ENCODE measurements at places on chromosomes 6 and 20. TPM values are rescaled to one million over a fixed set of nuclear protein-coding genes. Genes with fewer than 3 reads are reported as not detected.

- peak within 1 kb of the TSS; percentile 87 for H3K4me3 ChIP-seq
- no peak within 1 kb of the TSS for H3K27ac ChIP-seq
- H3K4me1 ChIP-seq, result peaks cover 17% of the 10 kb centered on the region
- no peaks in the 10 kb centered on the region for H3K27me3 ChIP-seq
Measured at GRCh38 chr20:36154700-36155628, at the start of gene EPB41L1. EPB41L1 (plus strand) TSS chr20:36154740; CDS start chr20:36173778, 19,038 bp downstream.

ACTL10 gene
- 2.8 TPM for total RNA-seq

DNA sequence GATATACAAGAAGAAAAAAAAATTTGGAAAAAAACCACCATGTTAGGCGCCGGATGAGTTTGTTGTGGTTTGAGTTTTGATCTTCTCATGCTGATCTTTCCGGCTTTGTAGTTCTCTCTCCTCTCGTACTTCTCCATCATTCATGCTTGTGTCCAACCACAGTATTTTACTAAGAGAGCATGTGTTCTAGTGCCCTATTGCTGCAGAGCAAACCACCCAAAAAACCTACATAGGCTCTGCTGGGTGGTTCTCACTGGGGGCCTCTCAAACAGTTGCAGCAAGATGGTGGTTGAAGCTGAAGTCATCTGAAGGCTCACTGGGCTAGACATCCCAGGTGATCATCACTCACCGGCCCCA lies 404.2 kb downstream of the PLCB1 start:
- H3K4me3 ChIP-seq, result no peak overlapping the region
- H3K4me1 ChIP-seq, result no peaks in the 10 kb centered on the region
- H3K27me3 ChIP-seq, result peaks cover 33% of the 10 kb centered on the region
- H3K27ac ChIP-seq, result no peak overlapping the region
- no peak for DNase-seq

GRCh38 chr6:140437619-140438345 lies 1063.3 kb upstream of the CITED2 start:
- no peaks in the 10 kb centered on the region for H3K27me3 ChIP-seq
- H3K4me3 ChIP-seq, result no peak overlapping the region
- no peak overlapping the region for H3K27ac ChIP-seq

DNA sequence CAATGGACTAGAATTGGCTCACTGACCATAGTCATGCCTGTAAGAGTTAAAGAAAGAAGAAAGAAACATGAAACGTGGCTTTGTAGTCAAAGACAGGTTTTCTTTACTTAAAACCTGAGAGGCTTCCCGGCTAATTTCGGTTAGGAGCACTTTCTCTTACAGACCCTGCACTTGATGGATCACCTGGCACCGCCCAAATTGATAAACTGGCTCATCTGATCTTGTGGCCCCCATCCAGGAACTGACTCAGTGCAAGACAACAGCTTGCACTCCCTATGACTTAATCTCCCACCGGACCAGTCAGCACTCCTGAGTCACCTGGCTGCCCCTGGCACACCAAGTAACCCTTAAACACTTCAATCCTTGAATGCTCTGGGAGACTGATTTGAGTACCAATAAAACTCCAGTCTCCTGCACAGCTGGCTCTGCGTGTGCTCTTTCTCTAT lies 12.3 kb downstream of the TMEM14B start:
- peak; percentile 95 for DNase-seq
- H3K4me1 ChIP-seq, result peaks cover 29% of the 10 kb centered on the region
- peak overlapping the region; percentile 76 for H3K27ac ChIP-seq
- no peaks in the 10 kb centered on the region for H3K27me3 ChIP-seq
- H3K36me3 ChIP-seq, result peaks cover 35% of the 10 kb centered on the region

DNA sequence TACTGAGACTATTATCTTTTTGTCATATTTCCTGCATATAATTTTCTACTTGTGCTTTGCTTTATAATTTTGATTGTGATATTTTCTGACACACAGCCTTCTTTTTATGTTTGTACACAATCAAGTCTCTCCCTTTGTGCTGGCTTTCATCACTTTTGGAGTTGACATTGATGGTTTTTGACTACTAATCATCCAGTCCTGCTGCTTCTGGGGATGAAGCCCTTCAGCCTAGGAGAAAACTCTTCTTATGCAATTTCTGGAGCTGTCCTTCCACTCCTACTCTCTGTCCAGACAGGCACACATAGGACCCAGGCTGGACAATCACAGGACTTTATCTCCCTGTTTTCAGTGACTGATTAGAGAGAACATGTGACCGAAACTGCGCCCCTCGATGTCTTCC lies 515.0 kb downstream of the KIF16B start:
- H3K4me1 ChIP-seq, result peaks cover 18% of the 10 kb centered on the region
- no peak for DNase-seq
- H3K36me3 ChIP-seq, result no peaks in the 10 kb centered on the region
- no peak overlapping the region for H3K4me3 ChIP-seq
- no peaks in the 10 kb centered on the region for H3K27me3 ChIP-seq

GRCh38 chr6:144695858-144696533 lies 410.9 kb downstream of the UTRN start:
- no peaks in the 10 kb centered on the region for H3K27me3 ChIP-seq
- no peak for DNase-seq
- H3K27ac ChIP-seq, result no peak overlapping the region
- no peak overlapping the region for H3K4me3 ChIP-seq
- peaks cover 13% of the 10 kb centered on the region for H3K4me1 ChIP-seq

GRCh38 chr6:63440057-63440456 lies 120.3 kb upstream of the LGSN start:
- no peaks in the 10 kb centered on the region for H3K4me1 ChIP-seq
- no peaks in the 10 kb centered on the region for H3K27me3 ChIP-seq
- no peak for DNase-seq
- H3K27ac ChIP-seq, result no peak overlapping the region
- H3K36me3 ChIP-seq, result no peaks in the 10 kb centered on the region
- H3K4me3 ChIP-seq, result no peak overlapping the region

DNA sequence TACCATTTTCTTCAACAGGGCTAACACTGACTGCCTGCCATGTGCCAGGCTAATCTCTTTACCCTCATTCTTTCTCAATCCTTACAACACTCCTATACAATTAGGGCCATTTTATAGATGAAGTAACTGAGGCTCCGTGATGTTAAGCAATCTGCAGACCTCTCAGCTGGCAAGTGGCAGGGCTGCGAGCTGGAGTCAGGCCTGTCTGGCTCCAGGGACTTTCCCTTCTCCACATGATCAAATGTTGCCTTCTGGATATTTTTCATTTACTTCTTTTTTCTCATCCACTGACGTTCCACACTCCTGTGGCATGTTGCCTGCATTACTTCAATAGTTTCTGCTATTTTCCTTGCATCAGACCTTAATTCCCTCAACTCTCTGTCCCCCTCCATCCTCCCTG lies 55.2 kb upstream of the TAGAP start:
- H3K36me3 ChIP-seq, result no peaks in the 10 kb centered on the region
- no peaks in the 10 kb centered on the region for H3K4me1 ChIP-seq
- no peak overlapping the region for H3K4me3 ChIP-seq
- no peaks in the 10 kb centered on the region for H3K27me3 ChIP-seq
- DNase-seq, result no peak

- peaks cover 41% of the 10 kb centered on the region for H3K4me1 ChIP-seq
- H3K27ac ChIP-seq, result peak overlapping the region; percentile 91
- peak overlapping the region; percentile 34 for H3K4me3 ChIP-seq
- H3K27me3 ChIP-seq, result no peaks in the 10 kb centered on the region
Measured at GRCh38 chr20:54133434-54134427, 40.1 kb downstream of the CYP24A1 start.

DNA sequence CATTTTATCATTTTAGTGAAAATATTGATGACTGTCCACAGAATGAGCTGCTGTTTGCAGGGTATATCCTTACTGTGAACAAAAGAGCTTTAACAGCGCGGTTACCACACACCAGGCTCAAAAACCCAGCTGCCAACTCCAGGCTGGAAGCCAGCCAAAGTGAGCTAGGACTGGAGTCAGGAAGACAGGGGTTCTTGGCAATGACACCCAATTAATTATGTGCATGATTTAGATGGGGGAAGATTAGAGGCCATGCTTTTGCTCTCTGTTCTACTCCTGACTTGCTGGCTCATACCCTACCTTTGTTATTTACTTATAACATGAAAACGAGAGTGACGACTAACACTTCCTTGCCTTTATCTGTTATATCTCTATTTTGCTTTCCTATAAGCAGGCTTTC lies 128.9 kb upstream of the SHLD1 start:
- no peak overlapping the region for H3K4me3 ChIP-seq
- no peaks in the 10 kb centered on the region for H3K36me3 ChIP-seq
- no peak overlapping the region for H3K27ac ChIP-seq
- no peaks in the 10 kb centered on the region for H3K4me1 ChIP-seq

- peaks cover 31% of the 10 kb centered on the region for H3K27me3 ChIP-seq
- no peak overlapping the region for H3K27ac ChIP-seq
- no peak overlapping the region for H3K4me3 ChIP-seq
- no peaks in the 10 kb centered on the region for H3K36me3 ChIP-seq
Measured at GRCh38 chr6:51541847-51542246, 545.6 kb downstream of the PKHD1 start.

PI16 gene
- 0.07 TPM for total RNA-seq

- no peaks in the 10 kb centered on the region for H3K27me3 ChIP-seq
- peak overlapping the region; percentile 69 for H3K27ac ChIP-seq
- peaks cover 26% of the 10 kb centered on the region for H3K4me1 ChIP-seq
- H3K4me3 ChIP-seq, result peak overlapping the region; percentile 95
- peak; percentile 75 for DNase-seq
Measured at GRCh38 chr6:138105446-138105845, 1.8 kb downstream of the PERP start.

EEF1E1 gene
- total RNA-seq, result 72.6 TPM

DNA sequence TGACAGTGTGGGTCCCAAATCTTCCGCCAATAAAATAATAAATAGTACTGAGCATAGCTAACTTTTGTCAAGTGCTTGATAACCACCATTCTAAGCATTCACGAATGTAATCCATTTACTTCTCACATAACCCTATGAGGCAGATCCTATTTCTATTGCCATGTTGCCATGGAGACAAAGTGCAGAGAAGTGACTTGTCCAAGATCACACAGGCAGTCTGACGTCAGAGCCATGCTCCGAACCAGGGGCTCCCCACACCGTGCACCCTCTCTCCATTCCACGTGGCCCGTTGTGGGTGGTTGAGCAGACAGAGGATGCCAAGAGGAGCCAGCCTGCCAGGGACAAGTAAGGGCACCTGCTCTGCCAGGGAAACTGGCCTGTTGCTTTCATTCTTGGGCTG lies 38.9 kb downstream of the CDH22 start:
- no peak for DNase-seq
- H3K27ac ChIP-seq, result no peak overlapping the region
- no peak overlapping the region for H3K4me3 ChIP-seq

GRCh38 chr6:118206221-118206620 lies 299.2 kb downstream of the SLC35F1 start:
- H3K27ac ChIP-seq, result no peak overlapping the region
- no peaks in the 10 kb centered on the region for H3K27me3 ChIP-seq
- H3K4me1 ChIP-seq, result no peaks in the 10 kb centered on the region
- H3K4me3 ChIP-seq, result no peak overlapping the region
- DNase-seq, result no peak

MRPL2 gene
- total RNA-seq, result 63.9 TPM

DNA sequence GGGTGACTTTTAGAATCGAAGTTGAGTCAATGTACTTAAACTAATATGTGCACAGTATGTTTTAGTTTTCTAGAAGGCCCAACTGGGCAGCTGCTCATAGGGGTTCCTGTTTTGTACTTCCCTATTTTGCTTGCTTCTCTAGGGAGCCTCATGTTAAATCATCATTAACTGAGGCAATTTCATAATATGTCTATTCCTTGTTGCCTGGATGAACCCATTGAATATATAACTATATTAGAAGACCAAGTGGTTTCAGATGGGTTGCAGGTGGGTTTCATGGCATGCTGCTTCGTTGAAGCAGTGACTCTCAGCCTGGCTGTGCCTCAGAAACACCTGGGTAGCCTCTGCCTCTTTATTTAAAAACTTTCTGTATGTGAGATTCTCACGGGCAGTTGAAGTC lies 22.2 kb downstream of the CARMIL1 start:
- no peak overlapping the region for H3K27ac ChIP-seq
- H3K4me1 ChIP-seq, result no peaks in the 10 kb centered on the region
- no peak for DNase-seq

DNA sequence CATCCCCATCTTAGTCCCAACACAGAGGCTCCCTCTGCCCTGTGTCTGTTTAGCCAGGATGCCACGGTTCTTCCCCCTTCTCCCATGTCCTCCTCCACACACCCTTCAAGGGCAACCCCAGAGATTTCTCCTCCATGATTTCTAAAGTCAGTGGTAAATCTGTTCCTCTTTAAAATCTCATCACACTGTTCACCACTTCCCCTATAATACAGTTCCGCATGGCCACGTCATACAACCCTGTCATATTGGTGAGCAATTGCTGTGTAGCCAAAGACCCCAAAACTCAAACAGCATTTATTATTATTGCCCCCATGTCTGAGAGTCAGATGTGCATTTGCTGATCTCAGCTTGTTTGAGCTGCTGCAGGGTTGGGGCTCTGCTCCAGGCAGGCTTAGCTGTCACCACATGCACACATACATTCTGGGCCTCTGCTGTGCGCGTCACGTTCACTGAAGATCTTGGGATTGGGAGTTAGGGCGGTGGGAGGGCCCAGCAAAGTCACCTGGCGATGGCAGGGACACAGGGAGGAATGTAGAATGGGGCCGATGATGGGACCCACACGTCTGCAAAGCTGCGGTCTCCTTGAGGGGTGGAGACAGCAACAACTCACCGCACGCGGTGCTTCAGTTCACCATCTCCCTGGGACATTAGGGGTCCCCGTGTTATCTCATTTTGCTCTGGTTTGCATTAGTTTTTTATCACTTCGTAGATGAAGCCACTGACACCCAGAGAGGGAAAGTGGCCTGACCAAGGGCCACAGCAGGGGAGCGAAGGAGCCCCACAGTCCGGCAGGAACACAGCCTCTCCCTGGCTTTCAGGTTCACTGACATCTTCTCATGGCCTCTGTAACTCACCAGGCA lies 36.9 kb upstream of the CD93 start:
- H3K36me3 ChIP-seq, result no peaks in the 10 kb centered on the region
- H3K27me3 ChIP-seq, result 0 out of 2 replicates have a peak, but pooled peaks cover 3% of the 10 kb centered on the region
- H3K4me3 ChIP-seq, result no peak overlapping the region
- no peaks in the 10 kb centered on the region for H3K4me1 ChIP-seq

BTBD3 gene
- 21.6 TPM for total RNA-seq

ARMH2 gene
- total RNA-seq, result not detected

DNA sequence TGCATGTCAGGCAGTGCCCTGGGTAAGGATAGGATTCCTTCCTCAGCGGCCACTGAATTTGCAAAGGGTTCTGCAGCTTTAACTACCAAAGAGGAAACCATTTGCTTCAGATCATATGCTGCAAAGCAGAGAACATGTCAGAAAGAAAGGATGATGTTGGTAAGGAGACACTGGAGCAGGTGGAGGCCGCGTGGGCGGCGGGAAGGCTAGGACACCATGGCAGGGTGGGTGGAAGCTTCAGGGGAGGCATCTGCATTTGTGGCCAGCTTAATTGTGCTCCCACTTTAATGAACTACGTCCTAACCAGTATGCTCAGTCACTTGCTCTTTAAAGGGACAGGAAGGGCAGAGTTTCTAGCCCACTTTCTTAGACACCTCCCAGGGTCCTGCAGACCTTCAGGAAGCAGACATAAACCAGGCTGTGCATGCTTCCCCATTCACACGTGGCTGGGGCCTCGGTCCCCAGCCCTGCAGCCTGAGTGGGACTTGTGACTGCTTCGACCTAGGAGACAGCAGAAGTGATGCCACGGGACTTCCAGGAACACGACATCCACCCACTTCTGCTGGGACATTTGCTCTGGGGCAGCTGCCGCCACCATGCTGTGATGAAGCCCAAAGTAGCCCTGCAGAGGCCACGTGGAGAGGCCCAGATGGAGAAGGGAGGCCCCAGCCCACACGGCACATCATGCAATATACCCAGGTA lies 76.1 kb downstream of the GINS1 start:
- H3K4me3 ChIP-seq, result no peak overlapping the region
- H3K4me1 ChIP-seq, result peaks cover 21% of the 10 kb centered on the region
- no peak overlapping the region for H3K27ac ChIP-seq
- no peaks in the 10 kb centered on the region for H3K36me3 ChIP-seq
- DNase-seq, result no peak
